ENCODE measurements at places on chromosomes 6 and 20.
A peak's percentile ranks its signal among the peaks of the same experiment; 100 is the strongest.

GRCh38 chr6:163688739-163689362, 274.3 kb downstream of the QKI start:
- DNase-seq = no peak

- no peak for DNase-seq
Observed at GRCh38 chr20:23774081-23774480, 23.3 kb upstream of the CST1 start.

- no peak for DNase-seq
Observed at GRCh38 chr6:151288712-151289398, 49.1 kb downstream of the AKAP12 start.

DNA sequence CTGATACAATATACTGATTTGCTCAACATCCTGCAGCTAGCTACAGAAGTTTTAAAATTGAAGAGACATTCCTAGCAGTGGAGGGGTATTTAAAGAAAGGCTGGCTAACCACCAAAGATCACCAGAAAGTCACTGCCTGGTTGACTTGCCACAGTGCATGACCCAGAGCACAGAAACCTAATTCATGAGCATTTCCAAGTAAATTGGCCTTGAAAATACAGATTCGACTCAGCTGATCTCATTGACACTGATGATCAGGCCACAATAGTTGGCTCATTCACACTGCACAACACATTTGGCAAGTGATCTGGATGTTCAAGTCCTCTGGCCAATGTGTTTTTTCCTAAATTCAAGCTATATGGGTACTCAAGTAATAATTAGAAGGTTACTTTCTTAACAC, 13.3 kb upstream of the TDRD6 start:
- no peak for DNase-seq

- DNase-seq = peak; percentile 44
Observed at GRCh38 chr20:52275181-52275691, 83.7 kb upstream of the ZFP64 start.

GRCh38 chr6:65231616-65232015, 475.4 kb downstream of the EYS start:
- DNase-seq = no peak

DNA sequence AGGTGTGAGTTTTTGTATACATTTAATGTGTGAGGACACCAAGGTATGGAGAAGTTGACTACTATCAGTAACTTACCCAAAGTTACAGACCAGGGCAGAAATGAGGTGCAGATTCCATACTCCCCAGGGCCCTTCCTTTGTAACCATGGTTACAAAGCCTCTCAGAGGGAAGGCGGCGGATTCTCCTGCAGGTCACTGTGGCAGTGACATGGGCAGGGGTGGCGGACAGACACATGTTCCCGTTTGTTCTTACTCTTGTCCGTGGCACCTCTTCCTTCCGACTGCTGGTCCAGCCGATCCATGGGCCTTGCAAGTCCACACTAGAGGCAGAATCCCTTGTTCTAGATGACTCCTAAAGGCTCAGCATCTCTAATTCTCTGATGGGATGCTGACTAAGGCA, 43.0 kb downstream of the PDYN start:
- DNase-seq = no peak

- no peak for DNase-seq
Observed at GRCh38 chr6:29597184-29597583, 12.3 kb downstream of the OR2H2 start.

GRCh38 chr20:8790442-8791074, 278.3 kb upstream of the PLCB4 start:
- peak; percentile 36 for DNase-seq

Data from right hindlimb (tissue), 1 donor.